ENCODE measurements at places on chromosomes 4 and X.

- DNase-seq = no peak
Measured at GRCh38 chr4:84035568-84035967, 463.5 kb downstream of the NKX6-1 start.

- DNase-seq = no peak
Measured at GRCh38 chr4:92099861-92100260, 203.9 kb upstream of the GRID2 start.

GRCh38 chr4:95249426-95250021, 299.2 kb downstream of the UNC5C start:
- DNase-seq = no peak

DNA sequence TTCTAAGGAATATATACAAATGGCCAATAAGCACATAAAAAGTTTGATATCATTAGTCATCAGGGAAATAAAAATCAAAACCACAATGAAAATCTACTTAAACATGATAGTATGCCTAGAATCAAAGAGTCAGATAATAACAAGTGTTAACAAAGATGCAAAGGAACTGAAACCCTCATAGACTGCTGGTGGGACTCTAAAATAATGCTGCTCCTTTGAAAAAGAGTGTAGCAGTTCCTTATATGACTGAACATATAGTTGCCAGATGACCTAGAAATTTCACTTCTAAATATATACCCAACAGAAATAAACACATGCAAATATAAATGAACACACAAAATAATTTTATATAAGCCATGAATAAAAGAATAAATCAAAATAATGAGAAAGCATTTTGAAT, 205.1 kb upstream of the CTSO start:
- no peak for DNase-seq

- no peak for DNase-seq
Measured at GRCh38 chr4:173289353-173289727, 44.8 kb downstream of the HMGB2 start.

GRCh38 chrX:150599226-150599625, 30.8 kb downstream of the MTM1 start:
- DNase-seq = no peak

- DNase-seq = no peak
Measured at GRCh38 chr4:4506961-4507360, 34.9 kb downstream of the STX18 start.

DNA sequence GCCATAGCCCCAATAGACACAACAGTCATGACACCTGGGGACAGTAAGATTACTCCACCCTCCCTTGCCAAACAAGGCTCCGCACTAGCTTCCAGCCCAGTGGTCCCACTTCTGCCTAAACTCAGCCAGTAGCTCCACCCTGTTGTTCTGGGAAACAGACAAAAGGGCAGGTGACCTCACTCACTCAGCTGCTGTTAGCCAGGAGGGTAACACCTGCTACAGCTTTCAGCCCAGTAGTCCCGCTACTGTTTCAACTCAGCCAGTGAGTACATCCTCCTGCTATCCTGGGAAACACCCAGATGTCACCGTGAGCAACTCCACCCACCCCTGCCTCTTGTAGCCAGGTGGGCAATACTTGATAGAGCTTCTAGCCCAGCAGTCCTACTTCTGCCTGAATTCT, 162.7 kb upstream of the CPXCR1 start:
- no peak for DNase-seq

- no peak for DNase-seq
Measured at GRCh38 chrX:148580016-148580415, 79.6 kb downstream of the AFF2 start.

DNA sequence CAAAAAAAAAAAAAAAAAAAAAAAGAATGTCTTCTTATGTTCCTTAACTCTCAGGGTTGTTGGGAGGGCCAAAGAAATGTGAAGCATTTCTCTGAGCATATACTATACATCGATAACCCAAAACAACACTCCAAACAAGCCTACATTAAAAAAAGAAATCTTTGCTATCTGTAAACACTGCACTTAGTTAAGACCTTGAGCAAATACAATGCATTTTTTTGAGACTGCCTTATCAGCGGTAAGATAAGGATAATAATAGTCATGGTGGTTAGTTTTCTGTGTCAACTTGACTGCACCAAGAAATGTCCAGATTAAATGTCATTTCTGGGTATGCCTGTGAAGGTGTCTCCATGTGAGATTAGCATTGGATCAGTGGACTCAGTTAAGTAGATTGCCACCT, 541.9 kb downstream of the PACRGL start:
- no peak for DNase-seq

GRCh38 chr4:36303426-36304137, 22.2 kb downstream of the DTHD1 start:
- no peak for DNase-seq

DNA sequence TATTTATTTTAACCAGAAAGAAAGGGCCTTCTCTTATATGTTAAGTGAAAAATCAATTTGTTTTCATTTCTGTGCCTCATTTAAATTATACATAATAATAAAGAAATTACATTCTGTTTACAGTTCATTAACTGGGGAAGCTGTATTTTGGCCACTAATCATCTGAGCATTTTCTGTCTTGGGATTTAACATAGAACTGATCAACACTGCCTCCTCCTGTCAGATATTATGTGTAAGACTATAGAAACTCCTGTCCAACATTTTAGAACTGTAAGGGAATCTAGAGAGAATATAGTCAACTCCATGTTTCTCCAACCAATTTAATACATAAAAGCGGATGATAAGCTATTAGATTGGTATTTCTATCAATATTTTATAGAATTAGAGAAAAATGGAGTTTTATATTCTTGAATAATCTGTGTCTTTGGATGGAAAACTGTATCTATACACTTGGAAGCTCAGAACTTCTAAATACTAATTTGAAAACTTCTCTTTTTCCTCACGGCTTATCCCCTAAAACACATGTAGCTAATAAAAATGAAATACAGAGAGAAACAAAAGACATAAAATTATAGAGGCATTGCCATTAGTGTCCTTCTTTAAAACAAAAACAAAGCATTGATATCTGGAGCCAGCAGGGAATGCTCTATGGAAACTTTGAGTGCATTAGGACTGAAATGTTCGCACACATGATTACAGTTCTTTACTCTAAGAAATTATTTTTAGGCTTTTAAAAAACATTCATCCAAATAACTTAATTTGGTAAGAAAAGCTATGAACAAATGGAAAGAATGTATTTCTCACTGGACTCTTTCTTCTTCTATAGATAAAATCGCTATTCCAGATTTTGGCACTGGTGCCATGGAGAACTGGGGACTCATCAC, 33.1 kb downstream of the ENPEP start:
- DNase-seq = peak; percentile 56

- peak; percentile 55 for DNase-seq
Measured at GRCh38 chr4:42995343-42995944, 102.9 kb downstream of the GRXCR1 start.

GRCh38 chrX:109709129-109709631, 23.9 kb downstream of the ACSL4 start:
- no peak for DNase-seq

- no peak for DNase-seq
Measured at GRCh38 chr4:160213366-160213765, 1110.5 kb downstream of the RAPGEF2 start.

DNA sequence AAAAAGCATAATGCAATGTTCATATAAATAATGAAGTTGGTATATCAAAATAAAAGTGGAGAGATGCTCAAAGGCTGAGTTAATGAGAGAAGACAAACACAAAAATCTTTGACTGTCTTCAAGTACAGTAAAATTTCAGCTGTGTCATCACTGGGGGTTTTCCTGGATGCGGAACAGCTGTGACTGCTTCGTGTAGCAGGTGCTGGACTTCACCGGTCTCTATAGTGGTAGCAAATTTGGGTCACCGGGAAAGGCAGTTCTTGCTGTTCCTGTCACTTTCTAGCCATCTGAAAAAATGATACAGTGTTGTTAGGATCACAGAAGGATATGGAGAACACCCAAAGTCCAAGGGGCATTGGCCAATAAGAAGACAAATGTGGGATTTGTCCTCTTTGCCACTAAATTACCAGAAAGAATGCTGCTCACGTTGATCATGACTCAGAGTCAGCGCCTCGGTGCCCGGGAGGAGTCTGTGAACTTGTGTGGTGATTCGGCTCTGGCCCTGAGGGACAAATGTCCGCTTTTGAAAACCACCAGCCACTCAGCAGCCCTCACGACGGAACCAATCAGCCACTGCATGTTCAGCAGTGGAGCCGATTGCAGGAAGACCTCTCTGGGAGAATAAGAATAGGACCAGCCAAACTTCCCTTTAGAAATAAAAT, 230.1 kb upstream of the FAT1 start:
- DNase-seq = no peak

GRCh38 chr4:162241857-162242256, 78.1 kb upstream of the FSTL5 start:
- DNase-seq = no peak

- peak; percentile 6 for DNase-seq
Measured at GRCh38 chr4:179750374-179750773, 2308.1 kb upstream of the AGA start.

DNA sequence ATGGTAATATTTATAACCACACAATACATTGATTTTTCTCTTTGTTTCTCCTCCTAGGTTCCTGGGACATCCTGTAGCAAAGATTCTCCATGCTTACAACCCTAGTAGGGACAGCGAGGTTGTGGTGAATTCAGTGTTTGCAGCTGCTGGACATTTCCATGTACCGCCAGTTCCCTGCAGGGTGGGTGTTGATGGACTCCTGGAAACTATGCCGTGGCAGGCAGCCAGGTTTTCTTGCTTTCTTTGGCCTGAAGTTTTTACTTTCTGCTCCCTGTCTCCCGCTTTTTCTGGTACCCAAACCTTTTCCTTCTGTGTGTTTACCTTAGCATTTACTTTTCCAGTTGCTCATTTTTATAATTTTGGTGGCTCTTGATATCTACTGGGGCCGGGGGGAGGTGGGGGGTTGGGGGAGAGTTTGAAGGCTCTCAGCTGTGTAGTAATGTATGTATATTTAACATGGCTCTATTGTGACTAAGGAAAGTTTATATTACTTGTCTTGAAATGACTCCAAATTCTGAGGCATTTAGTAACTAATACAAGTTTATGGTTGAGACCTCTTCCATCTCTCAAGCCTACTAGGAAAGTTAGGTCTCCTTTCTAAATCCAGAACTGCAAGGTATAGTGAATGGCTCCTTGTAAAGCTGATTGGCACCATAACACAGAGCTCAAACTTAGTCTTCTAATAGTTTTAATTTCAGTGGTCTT, 89.7 kb downstream of the TMEM131L start:
- no peak for DNase-seq

- no peak for DNase-seq
Measured at GRCh38 chr4:80306260-80306659, 29.3 kb upstream of the CFAP299 start.

- no peak for DNase-seq
Measured at GRCh38 chr4:81620442-81620841, 148.7 kb upstream of the RASGEF1B start.

GRCh38 chrX:71096760-71097032, 1.0 kb downstream of the FOXO4 start:
- DNase-seq = no peak

- no peak for DNase-seq
Measured at GRCh38 chrX:18966624-18967023, 17.3 kb downstream of the PHKA2 start.

- DNase-seq = no peak
Measured at GRCh38 chrX:145716226-145716625, 101.4 kb upstream of the SLITRK2 start.

DNA sequence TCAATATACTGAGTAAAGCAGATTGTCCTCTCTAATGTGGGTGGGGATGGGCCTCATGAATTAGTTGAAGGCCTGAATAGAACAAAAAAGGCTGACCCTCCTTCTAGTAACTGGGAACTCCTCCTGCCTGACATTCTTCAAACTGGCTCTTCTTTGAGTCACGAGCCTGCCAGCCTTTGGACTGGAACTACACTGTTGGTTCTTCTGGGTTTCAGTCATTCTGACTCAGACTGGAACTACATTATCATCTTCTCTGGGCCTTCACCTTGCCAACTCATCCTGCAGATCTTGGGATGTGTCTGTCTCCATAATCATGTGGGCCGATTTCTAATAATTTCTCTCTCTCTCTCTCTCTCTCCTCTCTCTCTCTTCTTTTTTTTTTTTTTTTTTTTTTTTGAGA, 26.9 kb upstream of the CT47C1 start:
- no peak for DNase-seq

GRCh38 chr4:23835774-23836478, 53.9 kb downstream of the PPARGC1A start:
- no peak for DNase-seq

GRCh38 chr4:182569561-182569960, 326.4 kb downstream of the TENM3 start:
- DNase-seq = no peak

- DNase-seq = no peak
Measured at GRCh38 chrX:70423936-70424675, 992 bp downstream of the GDPD2 start.

DNA sequence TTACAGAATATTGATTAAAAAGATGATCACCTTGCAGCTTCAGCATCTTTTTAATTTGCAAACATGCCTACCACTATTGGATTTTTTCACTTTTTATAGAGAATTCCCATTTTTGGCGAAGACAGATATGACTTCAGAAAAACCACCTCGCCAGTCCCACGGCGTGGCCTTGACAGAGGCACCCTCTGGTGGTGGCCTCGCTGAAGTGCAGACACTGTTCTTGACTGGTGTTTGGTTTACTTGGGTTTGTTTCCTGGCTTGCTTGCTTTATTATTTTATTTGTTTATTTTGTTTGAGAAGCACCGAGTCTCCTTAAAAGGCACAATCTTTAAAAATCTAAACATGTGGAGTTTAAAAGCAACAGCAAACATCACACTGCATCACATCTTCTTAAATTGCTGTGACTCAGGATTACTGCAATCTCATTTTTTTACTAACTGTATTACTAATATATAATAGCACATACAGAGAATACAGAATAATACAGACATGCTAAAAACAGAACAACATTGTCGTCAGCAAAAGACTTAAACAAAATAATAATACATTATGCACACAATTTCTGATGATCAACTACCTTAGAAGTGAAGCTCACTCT, 13.1 kb upstream of the AMTN start:
- DNase-seq = peak; percentile 76

- DNase-seq = no peak
Measured at GRCh38 chrX:2458309-2458708, 42.5 kb downstream of the DHRSX start.

GRCh38 chrX:111652719-111653118, 28.3 kb upstream of the ALG13 start:
- DNase-seq = peak; percentile 30

DNA sequence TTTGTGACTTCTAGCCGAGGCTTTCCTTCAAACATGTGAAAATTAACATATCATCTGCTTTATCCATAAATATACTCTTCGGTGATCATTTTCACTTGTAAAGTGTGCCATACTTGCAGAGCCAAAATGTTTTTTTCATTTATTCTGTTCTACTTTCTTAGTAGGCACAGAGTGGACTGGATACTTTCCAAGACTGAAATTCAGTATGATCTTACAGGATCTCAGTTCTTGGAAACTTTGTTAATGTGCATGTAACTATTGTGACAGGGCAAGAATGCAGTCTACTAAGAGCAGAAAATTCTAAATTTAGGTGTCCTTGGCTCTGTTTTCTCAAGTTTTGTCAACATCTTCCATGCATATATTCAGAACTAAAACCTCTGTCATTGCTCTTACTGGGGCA, 284.9 kb downstream of the TEX13A start:
- no peak for DNase-seq
